Substantia nigra (tissue), 51 donors: ENCODE measurements at places on chromosomes 4 and X.

DNA sequence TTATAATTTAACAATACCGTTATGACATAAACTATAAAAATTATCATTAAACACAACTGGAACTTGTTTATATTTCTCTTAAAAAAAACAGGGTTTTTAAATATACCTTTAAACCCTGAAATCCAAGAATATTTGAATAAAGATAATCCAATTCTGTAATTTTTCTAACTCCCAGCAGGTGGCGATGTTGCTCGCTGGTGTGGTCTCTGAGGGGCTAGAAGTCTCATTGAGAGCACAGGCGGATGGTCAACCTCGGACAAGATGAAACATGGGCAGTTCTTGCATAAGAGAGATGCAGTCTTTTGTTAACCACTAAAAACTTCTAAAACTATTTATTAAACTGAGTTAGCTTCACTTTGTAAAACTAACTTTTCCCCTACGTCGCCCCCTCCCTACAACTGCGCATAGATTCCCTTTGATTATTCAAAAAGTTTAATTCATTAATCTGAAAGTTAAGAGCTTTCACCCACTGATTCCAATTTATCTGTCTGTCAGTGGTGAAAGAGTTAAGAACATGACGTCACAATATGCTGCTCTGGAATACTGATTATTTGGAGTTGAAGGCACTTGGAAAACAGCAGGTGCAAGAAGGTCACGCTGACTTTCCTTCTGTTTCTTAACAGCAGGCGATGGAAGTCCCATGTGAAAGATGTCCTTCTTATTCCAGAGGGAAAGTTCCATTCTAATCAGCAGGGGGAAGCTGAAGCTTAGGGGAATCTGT is 29.5 kb downstream of the DMP1 start:
- DNase-seq = peak; percentile 22

- DNase-seq = no peak
Observed at GRCh38 chr4:14667624-14668151, 334.6 kb upstream of the CPEB2 start.

GRCh38 chr4:169620880-169621248 is 486 bp downstream of the CLCN3 start:
- peak; percentile 46 for DNase-seq

DNA sequence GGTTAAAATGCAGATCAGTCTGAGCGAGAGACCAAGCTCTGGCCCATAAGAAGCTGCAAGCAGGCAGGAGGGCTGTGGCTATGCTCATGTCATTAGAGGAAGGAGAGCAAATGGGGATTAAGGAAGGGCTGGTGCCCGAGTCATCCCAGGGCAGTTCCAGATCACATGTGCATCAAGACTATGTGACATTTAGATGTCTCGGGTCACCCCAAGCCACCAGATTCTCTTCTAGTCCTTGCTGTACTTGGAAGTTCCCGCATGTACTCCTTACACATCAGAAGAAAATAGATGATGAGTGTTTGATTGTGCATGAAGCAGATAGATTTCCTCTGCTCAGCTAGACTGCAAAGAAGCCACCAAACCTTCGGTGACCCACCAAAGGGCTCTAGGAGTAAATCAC is 42.1 kb upstream of the KLHL34 start:
- DNase-seq = no peak

GRCh38 chr4:187128976-187129375 is 405.3 kb upstream of the FAT1 start:
- no peak for DNase-seq

DNA sequence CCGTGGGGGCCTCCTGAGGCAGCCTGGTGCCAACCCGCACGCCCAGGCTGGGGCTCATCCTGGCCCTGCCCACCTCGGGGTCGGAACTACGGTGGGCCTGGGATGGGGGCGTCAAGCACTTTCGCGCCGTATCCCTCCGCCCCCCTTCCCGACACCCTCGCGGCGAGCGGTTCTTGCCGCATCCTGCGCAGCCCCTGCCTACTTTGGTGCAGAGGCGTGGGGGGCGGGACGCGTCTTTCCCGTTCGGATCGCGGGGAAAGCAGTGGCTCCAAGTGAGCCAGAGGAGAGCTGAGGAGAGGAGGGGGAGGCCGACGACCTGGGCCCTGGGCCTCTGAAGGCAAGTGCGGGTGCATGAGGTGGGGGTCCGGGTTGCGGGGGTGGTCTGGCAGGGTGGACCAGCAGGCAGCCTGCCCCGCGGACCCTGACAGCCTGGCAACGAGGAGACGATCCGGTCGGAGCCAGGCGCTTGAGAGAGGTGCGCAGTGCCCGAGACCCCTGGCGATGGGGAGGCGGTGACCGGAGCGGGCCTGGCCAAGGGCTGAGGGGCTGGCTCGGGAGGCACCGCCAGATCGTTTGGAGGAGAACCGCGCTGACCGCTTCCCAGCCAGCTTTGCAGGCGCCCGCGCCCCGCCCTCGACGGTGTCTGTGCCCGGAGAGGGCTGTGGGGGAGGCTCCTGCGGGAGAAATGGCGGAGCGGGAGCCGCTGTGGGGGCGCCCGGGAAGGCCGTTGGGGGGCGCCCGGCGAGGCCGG is at the start of gene GPRASP2:
TSS of gene GPRASP2 (plus strand) at position 233 of the 751 bp plus-strand sequence. CDS start 2,422 bp downstream, outside the sequence.
- peak; percentile 14 for DNase-seq

DNA sequence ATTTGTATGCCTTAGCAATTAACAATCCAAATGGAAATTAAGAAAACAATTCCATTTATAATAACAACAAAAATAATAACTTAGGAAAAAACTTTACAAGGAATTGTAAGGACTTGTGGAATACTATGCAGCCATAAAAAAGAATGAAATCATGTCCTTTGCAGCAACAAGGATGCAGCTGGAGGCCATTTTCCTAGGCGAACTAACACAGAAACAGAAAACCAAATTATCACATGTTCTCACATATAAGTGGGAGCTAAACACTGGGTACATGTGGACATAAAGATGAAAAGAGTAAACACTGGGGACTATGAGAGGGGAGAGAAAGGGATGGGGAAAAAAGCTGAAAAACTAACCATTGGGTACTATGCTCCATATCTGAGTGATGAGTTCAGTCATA is 77.4 kb downstream of the WNK3 start:
- no peak for DNase-seq

- DNase-seq = no peak
Observed at GRCh38 chrX:94576367-94577004, 902.5 kb downstream of the FAM133A start.

DNA sequence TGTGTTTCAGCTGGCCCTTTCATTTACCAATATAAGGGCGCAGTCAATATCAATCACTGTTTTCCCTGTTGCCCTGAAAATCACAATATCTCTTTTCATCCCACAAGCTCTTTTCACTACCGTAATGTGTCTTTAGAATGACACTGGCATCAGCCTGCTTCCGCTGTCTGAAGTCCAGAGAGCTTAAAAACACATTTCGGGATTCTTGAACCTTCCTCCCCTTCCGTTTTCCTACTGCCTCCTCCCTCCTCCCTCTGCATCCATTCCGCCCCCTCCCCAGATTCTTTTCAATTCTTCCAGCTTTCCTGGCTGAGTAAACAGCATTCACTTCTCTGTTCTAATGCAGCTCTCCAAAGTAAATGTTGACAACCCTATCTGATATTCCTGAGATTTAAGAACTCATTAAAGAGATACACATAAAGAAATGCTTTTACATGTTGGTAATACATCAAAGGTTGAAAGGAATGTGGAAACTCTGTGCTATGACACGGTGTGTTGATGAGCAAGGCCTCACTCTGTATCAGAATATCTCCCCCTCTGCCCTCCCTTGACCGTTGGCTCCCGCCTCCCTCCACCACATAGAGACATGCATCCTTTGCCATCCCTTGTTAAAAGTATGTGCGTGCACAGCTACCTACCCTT is 83.5 kb upstream of the SPRY1 start:
- no peak for DNase-seq

- no peak for DNase-seq
Observed at GRCh38 chr4:123747016-123747415, 350.4 kb downstream of the SPRY1 start.

DNA sequence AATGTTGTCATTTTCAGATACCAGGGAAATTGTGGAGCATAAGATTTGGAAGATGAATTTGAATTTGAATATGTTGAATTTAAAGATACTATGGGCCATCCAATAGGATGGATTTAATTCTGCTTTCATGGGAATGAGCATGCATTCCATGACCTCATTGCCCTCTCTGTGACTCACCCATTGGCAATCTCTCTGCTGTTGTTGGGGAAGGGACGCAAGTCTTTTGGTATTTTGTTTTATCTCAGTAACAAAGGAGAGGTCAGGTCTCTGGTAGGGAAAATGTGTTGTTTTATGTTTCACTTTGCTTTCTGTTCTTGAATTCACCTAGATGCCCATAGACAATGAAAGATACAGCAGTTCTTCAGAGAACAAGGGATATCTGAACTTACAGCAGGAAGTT is 42.1 kb upstream of the MAGEA4 start:
- DNase-seq = no peak

- DNase-seq = no peak
Observed at GRCh38 chr4:98680806-98681205, 22.4 kb upstream of the TSPAN5 start.

GRCh38 chr4:143336781-143337599 is at the start of gene GAB1:
Gene GAB1, plus strand, starts transcription at chr4:143336876. Its CDS starts 313 bp downstream, at chr4:143337189.
- peak; percentile 41 for DNase-seq

GRCh38 chrX:8455557-8455956 is 9.1 kb upstream of the VCX3B start:
- no peak for DNase-seq

GRCh38 chr4:170057866-170058265 is 31.7 kb upstream of the MFAP3L start:
- DNase-seq = no peak

GRCh38 chr4:146709956-146710355 is 71.3 kb downstream of the POU4F2 start:
- no peak for DNase-seq

GRCh38 chrX:130097507-130098209 is 12.6 kb downstream of the ELF4 start:
- DNase-seq = no peak

- no peak for DNase-seq
Observed at GRCh38 chrX:133218329-133218728, at the start of gene TFDP3. Gene TFDP3, minus strand, starts transcription at chrX:133218354. Its CDS starts 95 bp downstream, at chrX:133218259.

- peak; percentile 4 for DNase-seq
Observed at GRCh38 chrX:35919536-35920309, at the start of gene CFAP47. Gene CFAP47, plus strand, starts transcription at chrX:35919734. Its CDS starts 66 bp downstream, at chrX:35919800.

DNA sequence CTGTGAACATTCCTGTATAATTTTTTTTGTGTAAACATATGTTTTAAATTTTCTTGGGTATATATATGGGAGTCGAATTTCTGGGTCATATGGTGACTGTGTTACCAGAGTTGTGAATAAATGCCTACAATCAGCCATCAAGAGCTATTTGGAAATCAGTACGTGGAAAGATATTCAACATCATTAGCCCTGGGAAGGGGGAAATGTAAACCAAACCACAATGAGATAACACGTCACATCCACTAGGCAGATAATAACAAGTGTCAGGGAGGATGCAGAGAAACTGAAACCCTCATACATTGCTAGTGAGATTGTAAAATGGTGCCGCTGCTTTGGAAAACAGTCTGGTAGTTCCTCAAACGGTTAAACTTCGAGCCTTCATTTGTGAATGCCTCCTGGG is 43.9 kb downstream of the LUZP4 start:
- DNase-seq = no peak

DNA sequence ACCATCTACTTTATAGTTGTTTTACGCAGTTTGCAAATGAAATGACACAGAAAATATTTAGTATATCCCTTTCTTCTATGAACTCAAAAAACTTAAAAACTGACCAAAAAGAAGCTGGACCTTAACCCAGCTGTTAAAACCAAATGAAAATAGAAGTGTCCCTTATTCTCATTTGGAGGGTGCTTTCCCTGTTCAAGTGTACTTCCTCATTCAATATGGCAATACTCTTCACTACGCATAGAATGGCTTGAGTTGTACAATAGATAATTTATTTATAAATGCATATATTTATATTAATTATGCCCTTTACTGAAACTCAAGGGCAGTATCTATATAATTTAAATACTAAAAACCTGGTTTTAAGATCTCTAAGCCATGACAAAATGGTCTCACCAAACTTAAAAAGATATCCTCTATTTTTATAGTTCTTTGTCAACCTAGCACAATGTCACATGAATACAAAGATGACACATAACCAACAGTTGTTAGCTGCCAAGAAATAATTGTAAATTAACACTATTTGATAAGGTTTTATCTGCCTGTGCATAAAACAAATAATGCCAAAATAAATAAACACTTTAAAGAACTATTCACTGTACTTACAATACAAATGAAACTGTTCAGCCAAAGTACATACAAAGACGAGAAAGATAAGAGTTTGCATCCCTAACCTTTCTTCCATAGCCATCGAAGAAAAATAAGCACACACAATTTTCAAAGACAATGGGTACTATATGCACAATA is 25.2 kb downstream of the YTHDC1 start:
- no peak for DNase-seq

DNA sequence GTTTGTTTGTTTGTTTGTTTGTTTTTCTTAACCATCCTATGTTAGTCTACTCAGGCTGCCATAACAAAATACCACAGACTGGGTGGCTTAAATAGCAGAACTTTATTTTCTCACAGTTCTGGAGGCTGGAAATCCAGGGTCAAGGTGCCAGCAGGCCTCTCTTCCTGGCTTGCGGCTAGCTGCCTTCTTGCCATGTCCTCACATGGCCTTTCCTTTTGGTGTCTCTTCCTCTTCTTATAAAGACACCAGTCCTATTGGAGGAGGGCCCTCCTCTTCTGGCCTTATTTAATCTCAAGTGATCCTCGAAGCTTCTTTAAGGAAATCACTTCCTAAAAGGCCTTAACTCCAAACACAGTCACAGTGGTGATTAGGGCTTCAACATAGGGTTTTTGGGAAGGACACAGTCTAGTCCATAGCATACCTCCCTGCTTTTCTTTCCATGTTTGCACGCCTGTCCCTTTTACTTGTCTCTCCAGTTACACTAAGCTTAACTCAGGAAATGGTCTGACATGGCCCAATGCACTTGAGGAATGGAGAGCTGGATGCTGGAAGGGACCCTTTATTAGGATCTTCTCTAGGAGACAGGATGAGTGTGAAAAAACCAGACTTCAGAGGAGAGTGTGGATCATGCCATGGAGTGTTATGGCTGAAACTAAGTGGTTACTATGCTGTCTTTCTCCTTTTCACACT is 36.0 kb upstream of the MGST2 start:
- DNase-seq = no peak

GRCh38 chr4:155419266-155419665 is 42.5 kb upstream of the MAP9 start:
- no peak for DNase-seq

DNA sequence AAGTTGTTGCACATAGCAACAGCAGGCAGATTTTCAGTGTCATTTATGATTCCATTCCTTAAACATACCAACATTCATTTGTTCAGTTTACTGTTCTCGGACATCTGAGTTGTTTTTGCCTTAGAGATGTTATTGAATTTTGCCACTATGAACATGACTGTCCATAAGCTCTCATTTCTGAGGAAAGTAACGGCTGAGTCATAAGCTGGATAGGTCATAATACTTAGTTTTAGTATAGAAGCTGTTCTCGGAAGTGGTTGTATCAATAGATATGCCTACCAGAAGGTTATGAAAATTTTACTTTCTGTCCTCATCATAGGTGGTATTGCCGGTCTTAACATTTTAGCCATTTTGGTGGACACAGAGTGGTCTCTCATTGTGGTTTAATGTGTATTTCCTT is 157.1 kb upstream of the CLNK start:
- no peak for DNase-seq
